Kasumi-1 (cell line): ENCODE measurements at places on chromosomes 7 and 10.

GRCh38 chr7:33998476-33998875 is 93.1 kb downstream of the BMPER start:
- DNase-seq, result no peak

- no peak for DNase-seq
These were observed 3.4 kb downstream of the FAS start for GRCh38 chr10:88994019-88994418.

DNA sequence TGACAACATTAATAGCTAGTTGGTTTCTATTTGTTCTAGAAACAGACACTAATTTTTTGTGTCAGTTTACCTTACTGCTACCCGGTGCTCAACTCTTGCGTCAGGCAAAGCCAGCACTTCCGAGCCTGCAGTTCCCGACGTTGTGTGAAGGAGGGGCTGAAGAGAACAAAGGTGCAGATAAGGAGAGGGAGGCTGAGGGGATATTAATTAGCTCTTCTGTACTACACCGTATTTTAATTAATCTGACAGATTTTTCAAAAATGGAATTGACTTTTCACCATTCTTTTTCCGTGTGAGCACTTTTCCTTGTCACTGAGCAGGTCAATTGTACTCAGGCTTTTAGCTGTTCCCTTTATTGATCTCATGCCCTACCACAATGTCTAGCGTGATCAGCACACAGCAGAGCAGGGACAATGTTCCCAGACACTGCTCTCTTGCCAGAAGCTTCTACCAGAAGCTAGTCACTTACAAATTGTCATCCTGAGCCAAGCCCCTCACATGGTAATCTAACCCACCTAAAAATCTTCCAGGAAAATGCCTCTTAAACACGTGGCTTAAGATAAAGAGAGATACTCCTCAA is 650.5 kb upstream of the MKI67 start:
- DNase-seq, result no peak

DNA sequence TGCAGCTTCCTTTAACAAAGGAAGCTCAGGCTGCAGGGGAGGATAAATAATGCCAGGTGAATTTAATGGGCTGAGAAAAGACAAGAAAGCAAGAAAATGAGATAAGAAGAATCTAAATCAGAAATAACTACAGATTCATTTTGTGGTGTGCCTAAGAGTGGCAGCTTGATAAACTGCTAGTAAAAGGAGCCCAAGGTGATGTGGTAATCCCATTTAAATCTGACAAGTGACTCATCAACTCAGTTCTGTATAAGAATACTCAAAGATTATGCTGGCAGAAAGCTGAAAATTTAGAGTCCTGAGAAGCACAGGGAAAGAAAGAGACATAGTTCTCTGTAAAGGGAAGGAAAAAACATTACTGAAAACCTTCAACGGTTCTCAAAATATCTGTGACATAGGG is 109.4 kb upstream of the PDE1C start:
- no peak for DNase-seq

- peak; percentile 26 for DNase-seq
These were observed 42.4 kb upstream of the ASAH2 start for GRCh38 chr10:50293513-50294313.

DNA sequence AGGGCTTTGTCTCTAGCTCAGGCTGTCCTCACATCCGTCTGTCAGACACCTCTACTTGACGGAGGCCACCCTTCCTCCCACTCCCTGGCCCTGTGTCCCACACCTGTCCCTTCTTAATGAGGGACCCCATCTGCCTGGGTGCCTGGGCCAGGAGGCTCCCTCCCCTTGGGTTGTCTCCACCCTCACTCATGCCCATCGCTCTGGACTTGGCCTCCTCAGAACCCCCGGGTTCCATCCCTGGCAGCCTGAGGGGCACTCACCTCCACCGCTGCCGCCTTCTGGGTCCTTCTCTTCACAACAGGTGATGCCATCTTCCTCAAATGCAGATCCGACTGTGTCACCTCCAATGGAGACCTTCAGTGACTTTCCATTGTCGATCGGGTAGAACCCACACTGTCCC is 20.2 kb upstream of the GJD4 start:
- no peak for DNase-seq

DNA sequence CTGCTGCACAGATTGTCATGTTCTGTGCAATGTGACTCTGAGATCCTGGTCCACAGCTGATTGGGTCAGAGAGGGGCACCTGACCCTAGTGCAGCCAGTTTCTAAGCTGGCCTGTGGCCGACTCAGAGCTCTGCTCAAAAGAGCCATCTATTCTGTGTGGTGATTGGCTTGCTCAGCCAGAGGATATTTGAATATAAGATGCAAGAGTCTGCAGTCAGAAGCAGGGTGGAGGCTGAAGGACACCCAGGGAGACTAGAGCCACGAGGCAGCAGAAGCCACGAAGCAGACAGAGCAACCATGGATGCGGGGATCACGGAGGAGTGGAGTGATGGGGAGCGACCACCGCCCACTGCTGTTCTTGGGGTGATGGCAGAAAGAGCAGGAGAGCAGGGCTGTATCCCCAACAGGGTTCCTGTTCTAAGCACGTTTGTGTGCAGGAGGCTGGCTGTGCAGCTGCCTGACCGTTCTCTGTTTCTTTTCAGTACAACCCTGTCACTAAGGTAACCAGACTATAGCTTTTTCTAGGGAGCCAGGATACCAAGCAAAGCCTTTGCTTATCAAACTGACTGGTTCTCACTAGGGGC is 19.5 kb upstream of the RHEB start:
- DNase-seq, result no peak

DNA sequence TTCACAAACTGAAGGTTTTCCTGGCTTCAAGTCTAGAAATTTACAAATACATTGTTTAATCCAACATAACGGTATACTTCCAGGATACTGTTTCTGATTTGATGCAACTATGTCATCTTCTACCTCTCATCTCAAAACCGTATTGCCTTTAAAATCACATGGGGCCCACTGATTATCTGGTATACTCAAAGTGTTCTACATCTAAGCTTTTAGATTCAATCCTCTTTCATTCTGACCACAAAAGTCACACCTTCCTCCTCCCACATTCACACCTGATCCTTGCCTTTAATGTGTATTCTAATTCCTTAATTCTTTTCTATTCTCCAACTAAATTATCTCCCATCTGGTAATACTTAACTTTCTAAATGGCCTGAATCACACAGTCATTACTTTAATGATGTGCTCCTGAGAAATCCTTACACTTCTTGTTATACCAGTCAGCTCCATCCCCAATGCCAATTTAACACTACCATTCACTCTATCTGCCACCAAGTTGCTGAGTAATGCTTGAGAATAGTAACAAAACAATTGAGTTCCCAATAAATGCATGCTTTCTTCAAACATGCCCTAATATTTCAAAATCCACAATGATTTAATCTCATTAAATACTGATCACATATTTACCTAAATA is 13.0 kb downstream of the ATAD1 start:
- no peak for DNase-seq

GRCh38 chr7:66638309-66639099 is 9.8 kb downstream of the KCTD7 start:
- no peak for DNase-seq

DNA sequence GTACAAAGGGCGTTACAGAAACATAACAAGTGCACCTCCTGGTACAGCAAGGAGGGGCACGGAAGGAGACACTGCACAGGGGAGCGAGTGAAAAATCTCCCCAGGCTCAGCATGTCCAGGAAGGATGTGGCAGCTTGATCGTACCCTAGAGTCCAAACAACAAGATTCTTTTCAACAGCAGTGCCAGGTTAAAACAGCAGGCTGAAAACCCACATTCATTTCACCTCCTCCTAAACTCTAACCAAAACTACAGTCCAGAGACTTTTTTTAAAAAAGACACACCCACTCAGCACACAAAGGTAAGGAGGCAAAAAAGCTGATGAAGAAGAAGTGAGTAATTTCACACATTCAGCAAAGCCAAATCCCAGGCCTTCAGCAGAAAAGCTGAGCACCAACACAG is 138.8 kb downstream of the SFMBT2 start:
- no peak for DNase-seq

DNA sequence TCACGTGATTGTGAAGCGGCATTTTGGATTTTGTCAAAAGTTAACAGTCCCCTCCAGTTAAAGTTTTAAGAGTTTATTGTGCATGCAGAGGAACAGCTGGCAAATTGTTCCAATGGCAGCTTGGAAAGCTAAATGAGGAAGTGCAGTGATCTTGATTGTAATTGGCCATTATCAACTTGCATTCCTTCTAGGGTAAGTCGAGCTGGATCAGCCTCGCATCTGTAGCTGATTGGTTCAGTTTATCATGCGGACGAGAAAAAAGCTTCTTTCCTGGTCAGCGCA is 566 bp downstream of the ZNF789 start:
- DNase-seq, result peak; percentile 88

- no peak for DNase-seq
These were observed 415.1 kb upstream of the FZD8 start for GRCh38 chr10:36057180-36057579.

DNA sequence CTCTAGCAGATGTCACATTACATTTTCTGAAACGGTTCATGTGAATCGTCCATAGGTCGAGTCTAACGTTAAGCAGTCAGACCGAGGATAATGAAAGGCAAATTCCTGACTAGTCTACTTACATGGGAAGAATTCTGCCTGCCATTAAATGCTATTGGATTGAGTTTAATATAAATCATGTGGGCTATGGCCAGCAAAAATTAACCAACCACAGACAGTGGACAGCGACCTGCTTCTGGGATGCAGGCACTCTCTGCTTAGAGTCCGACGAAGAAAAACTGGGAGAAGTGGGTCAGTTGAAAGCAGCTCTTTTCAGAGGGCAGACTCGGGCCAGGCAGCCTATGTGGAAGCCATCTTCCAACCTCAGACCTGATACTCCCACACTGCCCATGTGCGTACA is 16.6 kb downstream of the PIP4K2A start:
- no peak for DNase-seq

DNA sequence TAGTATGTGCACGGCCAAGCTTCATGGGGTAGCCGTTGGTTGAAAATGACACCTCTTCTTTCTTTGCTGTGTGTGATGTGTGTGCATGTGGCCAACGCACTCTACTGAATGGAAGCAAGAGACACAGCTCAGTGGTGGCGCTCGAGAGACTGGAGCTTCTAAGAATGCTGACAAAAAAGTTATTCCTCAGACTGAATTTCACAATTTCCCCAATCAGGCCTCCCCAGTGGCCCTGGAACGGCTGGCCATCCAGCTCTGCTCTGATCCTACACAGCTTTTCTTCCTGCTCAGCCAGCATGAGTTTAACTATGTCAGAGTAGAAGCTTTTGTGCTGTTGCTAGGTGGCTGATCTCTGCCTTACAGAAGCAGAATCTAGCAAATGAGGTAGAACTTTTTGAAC is 186.7 kb upstream of the PLXDC2 start:
- peak; percentile 30 for DNase-seq

GRCh38 chr10:7513936-7514335 is 103.1 kb upstream of the SFMBT2 start:
- DNase-seq, result no peak

GRCh38 chr7:14432924-14433323 is 443.5 kb upstream of the ETV1 start:
- no peak for DNase-seq

DNA sequence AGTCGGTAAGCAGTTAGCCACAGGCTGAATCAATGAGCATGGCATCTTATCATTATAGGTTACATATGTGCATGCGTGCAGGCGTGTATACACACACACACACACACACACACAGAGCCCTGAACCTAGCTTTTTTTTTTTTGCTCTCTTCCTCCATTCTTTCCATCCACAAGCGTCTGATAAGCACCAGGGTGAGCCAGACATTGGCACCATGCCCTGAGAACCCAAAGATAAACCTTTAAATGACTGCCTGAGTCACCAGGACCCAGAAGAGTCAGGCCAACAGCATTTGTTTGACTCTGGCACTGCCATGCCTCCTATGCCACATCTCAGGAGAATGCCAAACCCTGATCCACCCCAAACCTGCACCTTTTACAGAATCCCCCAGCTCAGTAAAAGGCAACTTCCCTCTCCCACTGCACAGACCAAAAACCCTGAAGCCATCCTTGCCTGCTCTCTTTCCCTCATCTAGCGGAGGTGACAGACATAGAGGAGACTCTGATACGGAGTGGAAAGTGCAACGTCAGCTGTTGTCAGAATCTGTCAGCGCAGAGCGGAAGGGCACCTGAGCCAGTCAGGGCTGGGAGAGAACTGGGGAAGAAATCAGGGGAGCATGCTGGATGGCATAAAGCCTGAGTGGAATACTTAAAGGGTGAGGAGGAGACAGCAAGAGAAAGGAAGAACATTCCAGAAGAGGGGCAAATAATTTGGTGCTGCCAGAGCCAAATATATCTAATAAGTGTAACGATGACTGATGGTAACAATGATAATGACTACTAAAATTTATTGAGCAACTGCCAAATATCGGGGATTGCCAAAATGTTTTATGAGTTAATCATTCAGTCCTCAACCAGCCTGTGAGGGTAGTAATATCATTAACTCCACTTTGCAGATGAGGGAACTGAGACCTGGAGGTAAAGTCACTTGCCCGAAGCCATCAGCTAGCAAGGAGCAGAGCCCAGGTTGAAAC is 3.2 kb downstream of the PARP12 start:
- no peak for DNase-seq

GRCh38 chr7:30270921-30271320 is 13.5 kb upstream of the ZNRF2 start:
- peak; percentile 31 for DNase-seq

- DNase-seq, result no peak
These were observed 1.2 kb upstream of the CHAT start for GRCh38 chr10:49612513-49613164.

DNA sequence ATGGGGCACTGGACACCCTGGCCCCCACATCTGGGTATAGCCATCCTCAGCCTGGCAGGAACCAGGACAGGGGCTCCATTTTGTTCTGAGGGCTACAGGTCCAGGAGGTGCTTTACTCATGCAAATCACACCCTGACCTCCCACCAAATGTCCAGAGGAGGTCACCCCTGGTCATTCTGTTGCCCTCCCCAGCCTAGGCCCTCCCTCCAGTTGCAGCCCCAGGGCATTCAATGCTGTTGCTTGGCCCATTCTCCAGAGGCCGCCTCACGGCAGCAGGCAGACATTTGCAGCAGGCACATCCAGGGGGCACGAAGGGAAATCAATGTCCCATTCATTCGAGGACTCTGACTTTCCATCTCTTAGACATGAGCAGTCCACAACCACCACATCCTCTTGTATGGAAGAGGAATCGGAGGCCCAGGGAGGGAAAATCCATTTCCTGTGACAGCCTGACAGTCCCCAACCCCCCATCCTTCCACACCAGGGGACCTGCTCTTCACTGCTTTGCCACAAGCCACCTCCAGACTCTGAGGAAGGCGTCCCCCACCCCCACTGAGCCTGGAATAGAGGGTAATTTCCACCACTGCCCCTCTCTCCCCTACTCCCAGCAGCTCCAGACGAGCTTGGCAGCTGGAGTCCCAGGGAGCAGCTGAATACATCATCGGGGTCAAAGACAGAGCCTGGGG is 76.2 kb upstream of the UNC5B start:
- DNase-seq, result no peak

DNA sequence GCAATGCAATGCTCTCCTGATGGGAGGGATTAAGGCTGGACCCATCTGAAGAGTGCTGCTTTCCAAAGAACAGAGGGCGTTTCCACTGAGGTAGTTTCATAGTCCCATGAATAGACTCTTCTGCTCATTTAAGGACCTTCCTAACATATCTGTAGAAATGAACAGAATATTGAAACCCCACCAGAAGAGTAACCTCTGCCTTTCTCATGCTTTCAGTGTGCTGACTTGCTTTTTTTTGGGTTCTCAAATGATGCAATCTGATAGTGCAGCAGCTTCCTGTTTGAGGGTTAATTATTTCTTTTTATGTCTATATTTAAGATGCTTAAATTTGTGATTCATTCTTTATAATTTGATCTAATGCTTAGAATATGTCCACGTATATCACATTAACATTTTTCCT is 82.2 kb downstream of the GATA3 start:
- DNase-seq, result no peak

GRCh38 chr10:71342573-71343391 is 23.7 kb downstream of the SLC29A3 start:
- DNase-seq, result no peak
